ENCODE measurements at places on chromosomes 5 and 9.

DNA sequence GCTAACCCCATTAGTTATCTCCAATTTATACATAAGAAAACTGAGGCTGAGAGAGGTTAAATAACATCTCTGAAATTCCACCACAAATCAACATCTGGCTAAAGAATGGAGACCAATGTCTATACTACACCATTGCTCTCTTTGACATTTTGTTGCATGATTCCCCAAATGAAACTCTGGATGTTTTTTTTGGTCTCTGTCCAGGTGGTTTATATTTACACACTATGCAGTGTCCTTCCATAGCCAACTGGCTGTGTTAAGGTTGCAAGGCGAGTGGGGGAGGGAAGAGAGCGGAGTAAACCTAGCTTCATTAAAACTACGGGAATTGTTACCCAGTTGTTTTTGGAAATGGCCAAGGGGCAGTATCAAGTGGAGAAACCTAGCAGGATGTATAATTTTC lies 67.2 kb downstream of the KIF4B start:
- no peak for DNase-seq

DNA sequence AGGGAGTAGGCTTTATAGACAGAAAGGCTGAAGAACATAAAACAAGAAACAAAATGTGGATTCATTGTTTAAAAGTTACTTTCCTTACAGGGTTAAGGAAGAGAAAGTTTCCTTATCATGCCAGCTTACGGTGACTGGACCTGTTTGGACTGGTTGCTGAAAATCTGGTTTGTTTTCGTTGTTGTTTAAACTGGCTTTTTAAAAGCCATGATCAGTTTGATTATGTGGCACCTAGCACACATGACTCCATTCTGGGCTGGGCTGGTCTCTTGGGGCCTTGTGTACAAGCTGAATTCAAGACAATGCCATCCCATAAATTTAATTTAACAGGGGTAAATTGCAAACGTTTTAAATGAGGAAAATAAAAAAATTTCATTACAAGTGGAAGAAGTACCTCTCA lies 18.4 kb upstream of the ZNF474 start:
- no peak for DNase-seq

DNA sequence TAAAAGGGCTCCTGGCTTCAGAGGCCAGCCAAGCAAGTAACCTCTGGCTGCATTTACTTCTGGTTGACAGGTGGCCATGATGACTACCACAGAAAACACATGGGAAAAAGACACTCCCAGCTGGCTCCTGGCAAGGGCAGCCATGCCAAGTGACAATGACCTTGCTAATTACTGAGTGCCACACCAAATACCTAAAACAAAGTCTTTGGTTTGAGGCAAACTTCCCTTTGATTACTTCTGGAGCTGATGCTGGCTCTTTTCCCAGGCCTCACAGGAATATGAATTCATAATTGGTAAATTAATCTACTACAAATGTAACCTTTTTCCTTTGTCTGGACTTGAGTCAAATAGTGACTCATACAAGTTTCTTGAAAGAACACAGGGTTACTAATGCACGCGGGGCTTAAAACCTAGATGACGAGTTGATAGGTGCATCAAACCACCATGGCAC lies 61.0 kb downstream of the LPAR1 start:
- no peak for DNase-seq

DNA sequence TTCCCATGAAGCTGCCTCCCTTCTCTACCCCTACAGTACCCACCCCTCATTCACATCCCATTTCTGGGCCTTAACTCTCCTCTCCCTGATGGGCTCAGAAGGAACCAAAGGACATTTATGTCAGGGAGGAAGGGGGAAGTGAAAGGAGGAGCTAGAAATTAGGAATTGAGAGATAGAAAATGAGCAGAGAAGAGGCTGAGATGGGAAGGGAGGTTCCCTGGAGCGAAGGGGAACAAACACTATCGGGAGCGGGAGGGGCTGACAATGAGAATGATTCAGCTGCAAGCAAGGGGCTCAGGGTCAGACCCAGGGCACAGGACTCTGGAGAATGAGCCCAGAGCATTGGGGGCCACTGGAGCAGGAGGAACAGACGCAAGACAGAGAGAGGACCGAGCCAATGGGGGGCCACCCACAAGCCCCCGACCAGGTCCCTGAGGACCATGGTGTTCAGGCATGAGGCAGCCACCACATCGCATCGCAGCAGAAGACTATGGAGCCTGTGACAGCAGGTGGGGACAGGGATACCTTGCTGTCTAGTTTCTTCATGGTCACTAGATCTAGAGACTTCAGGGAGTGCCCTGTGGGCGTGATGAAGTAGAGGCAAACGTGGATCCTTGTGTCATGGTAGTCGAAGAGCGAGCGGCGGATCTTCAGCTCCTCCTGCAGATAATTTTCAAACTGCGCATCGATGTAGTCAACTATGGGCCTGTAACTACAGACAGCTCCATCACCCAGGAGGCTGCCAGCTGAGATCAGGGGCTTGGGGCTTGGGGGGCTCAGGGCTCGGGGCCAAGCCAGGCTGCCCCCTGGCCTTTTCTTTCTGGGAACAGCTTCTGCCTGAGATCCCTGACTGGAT lies 13.6 kb downstream of the SEPTIN8 start:
- DNase-seq: no peak

- no peak for DNase-seq
Observed at GRCh38 chr9:133353548-133353947, 2.7 kb downstream of the SURF1 start.

DNA sequence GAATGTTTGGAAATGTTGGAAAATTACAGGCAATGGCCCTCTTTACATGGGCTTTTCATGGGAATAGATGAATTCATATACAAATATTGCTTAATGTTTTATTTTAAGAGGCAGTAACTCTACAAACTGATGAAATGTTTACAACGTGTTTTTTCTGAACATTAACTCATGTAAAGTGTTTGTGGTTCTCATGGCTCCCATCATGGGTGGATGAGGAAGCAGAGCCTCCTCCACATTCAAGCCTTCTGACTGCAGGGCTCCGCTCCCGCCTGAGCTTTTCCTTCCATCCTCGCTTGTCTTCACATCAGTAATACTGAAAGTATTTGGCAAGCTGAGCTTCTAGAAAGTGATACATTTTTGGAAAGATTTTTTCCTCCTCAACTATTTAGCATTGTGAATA lies 204.2 kb downstream of the ARHGAP26 start:
- no peak for DNase-seq

DNA sequence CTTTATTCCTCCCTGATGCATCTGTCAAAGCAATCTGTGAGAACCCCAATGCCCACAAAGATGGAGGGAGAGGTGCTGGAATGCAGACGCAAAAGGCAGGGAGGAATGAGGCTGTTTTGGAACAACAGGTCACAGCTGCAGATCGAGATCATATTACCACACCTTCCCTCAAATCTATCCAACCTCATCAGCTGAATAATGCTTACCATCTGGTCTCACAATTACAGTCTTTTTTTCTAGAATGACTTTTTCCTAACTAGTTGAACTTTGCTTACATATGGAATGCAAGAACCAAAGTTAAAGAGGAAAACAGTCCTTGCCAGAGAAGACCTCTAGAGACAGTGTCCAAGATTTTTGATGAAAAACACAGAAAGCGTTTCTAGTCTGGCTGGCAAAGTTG lies 158.1 kb downstream of the LPAR1 start:
- no peak for DNase-seq

- DNase-seq: no peak
Observed at GRCh38 chr5:131994533-131995226, 16.8 kb downstream of the ACSL6 start.

DNA sequence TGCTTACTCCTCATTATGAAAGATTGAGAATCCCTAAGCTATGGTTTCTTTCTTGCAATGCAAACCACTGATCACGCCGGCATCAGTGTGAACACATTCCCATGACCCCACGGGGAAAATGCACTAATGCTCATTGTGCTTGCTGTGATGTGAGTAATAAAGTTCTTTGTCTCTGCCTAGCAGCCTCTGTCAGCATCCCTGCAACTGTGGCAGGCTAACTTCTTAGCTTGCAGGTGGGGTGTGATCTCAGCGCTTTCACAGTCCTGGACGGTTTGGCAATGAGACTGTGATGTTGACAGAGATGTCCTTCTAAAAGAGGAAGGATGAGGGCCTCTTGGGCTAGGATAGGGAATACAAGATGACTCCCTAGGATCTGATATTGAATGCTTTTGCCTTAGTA lies 1218.7 kb downstream of the EFNA5 start:
- DNase-seq: no peak

DNA sequence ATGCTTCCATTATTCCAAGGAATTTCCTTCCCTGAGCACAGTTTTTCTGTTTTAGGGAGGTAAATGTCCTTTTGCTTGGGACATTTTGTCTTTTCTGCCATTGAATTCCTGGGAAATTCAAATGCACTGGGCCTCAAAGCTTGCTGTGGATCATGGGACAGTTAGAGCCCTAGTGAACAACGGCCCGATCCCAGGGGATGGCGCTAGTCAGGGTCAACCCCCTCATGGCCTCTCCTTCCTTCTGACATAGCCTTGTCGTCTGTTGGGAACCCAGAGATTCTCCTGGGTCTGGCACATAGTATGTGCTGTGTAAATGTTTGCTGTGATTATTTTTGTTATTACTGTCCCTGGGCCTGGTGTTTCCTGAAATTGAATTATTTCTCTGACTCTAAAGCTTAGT lies 30.7 kb upstream of the COL15A1 start:
- no peak for DNase-seq

- DNase-seq: no peak
Observed at GRCh38 chr5:146076455-146076854, 28.9 kb downstream of the PLAC8L1 start.

- no peak for DNase-seq
Observed at GRCh38 chr9:69806627-69807026, 14.0 kb upstream of the CFAP95 start.

- DNase-seq: no peak
Observed at GRCh38 chr9:132481053-132481849, 71.2 kb downstream of the CFAP77 start.

- DNase-seq: no peak
Observed at GRCh38 chr9:129423216-129423615, 197.7 kb downstream of the C9orf50 start.

- no peak for DNase-seq
Observed at GRCh38 chr9:3045153-3045552, 201.3 kb upstream of the PUM3 start.

DNA sequence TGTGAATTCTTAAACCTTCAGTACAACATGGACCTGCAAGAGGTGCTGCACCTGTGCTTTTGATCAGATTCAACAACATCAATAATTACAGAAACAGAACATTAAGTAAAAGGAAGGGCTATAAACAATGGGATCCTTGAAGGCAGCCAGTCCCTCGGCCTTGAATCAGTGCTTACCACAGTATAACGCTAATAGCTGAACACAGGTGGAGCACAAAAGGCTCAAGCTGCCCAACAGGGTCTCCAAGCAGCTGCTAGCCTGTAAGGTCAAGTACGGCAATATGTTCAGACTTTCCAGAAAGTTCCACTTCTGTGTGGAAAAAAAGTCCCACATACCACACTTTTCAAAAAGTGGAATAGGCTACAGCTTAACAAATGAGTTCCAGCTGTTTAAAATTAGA lies 61.9 kb upstream of the ITGA1 start:
- DNase-seq: no peak

DNA sequence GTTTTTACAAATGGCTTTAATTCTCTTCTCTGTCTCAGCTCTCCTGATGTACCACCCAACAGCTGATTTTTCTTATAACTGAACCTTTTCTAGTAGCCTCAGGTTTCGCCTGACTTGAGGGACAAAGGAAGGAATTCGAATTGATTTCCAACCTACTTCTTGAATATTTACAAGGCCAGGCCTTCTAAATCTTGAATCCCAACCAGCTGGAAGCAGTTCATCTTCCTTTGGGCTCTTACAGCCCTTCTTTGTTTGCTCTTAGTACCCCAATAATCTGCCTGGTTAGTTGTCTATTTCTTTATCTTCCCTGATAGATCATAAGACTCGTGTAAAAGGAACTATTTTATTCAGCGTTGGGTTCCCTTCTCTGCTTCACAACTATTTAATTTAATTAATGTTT lies 95.9 kb downstream of the NLN start:
- no peak for DNase-seq

- no peak for DNase-seq
Observed at GRCh38 chr9:91783411-91783810, 166.6 kb downstream of the ROR2 start.

- peak; percentile 88 for DNase-seq
Observed at GRCh38 chr9:112174222-112174964, 704 bp downstream of the SUSD1 start.

DNA sequence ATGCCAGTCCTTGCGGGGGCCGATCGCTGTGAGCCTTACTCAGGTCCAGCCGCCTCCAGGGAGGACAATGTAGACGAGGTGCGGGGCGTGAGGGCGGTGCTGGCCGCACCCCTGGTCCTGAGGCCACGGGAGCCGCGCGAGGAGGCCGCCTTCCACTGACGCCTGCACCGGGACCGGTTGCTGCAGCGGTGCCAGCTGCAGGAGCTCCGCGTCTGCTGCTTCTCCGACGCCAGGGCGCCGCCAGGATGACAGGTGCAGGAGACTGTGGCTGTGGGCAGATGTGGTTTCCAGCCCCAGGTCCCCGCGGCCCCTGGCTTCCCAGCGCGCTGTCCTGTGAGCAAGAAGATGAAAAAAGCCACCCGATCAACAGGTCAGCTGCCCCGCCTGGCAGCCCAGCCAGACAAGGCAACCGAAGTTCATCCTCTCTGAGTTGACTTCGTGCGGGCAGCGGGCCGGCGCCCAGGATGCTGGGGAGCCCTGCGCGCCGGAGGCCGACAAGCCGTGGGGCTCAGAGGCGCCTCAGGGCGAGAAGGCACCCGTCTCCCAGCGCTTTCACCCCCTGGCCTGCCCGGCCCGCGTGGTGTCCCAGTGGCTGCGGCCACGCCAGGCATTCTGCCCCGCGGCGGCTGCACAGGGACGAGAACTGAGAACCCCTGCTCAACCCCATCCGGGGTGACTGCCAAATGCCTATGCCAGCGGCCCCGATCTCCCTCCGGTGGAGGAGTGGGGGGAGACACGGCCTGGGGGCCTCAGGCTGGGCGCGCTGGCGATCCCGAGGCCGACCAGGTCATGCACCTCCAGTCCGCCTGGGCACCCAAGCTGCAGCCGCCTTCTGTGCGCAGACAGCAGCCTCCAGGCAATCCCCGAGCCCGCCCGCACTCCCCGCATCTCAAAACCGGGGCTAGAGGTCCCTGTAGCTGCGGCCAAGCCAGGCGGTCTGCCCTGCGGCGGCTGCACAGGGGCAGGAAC lies 43.4 kb upstream of the BICD2 start:
- no peak for DNase-seq

DNA sequence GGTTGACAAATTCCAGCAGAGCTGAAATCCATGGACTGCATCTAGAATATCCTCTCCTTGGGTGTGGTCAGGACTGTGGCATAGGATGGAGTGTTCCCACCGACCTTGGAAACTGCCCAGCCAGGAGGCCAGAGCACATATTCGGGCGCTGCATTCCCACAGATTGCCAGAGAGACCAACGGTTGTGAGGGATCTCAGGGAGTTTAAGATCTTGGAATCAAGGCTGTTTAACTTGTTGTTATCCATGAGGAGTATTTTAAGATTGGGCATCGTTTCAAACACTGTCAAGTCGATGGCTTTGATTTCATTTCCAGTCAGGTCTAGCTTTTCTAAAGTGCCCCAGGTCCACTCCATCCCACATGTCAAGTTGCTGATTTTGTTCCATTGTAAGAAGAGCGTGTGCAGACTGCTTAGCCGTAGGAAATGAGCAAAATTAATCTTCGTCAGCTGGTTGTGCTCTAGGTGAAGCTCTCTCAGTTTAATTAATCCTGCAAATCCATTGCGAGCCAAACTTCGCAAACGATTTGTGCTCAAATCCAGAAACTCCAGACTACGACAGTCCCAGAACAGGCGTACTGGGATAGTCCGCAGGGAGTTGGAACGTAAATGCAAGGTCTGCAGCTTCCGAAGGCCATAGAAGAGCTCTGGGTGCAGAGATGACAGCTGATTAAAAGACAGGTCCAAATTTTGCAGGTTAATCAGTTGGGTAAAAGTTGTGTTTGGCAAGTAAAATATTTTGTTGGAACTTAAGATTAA lies 1.5 kb downstream of the LRRTM2 start:
- DNase-seq: no peak

All from kidney capillary endothelial cell (primary cell).